ENCODE measurements at places on chromosomes 3 and 15.

DNA sequence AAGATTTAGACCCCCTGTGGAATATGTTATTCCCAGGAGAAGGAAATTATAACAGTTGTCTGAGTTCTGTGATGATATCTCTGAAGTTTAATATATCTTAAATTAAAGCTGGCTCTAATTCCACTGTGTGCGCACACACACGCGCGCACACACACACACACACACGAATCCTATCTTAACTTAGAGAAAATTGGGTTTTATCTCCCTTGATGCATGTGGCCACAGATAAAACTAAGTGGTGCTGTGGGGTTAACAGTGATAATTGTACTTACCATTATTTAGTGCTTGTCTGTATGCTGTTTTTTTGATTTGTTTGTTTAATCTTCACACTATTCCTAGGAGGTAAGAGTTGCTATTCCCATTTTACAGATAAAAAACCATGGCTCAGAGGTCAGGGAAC is 7.4 kb downstream of the EEFSEC start:
- no peak for DNase-seq

GRCh38 chr3:145864336-145864735 is 296.6 kb downstream of the PLOD2 start:
- DNase-seq: no peak

GRCh38 chr3:175940243-175940642 is 1081.1 kb downstream of the NAALADL2 start:
- no peak for DNase-seq

DNA sequence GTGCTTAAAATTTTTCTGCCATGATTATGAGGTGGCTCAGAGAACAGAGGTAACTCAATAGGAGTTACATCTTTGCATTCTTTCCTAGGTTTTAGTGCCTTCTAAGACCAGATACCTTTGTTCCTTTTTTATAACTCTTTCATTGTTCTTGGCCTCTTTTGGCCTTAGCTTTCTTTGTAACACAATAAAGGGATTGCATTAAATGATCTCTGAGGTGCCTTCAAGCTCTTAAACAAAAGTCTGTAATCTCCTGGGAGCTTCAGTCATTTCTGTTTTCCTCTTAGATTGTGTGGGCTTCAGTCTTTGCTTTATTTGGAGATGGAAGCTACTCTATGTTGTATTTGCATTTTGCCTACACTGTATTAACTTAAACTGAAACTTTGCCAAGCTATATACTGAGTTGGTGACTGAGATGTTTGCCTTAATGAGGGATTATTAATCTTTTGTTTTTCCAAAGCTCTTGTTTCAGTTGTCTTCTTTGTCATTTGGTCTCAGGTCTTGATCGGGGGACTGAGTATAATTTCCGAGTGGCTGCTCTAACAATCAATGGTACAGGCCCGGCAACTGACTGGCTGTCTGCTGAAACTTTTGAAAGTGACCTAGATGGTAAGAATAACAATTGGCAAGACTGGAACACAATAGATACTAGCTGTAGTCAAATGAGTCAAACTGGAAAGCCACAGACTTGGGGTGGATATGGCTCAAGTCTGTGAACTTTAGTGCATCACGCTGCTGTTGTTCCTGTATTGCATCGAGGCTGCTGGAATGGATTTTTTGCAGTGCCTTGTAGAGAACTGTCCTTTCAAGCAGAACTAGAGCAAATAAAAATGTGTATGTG is 110.3 kb downstream of the HCN4 start:
- no peak for DNase-seq

- DNase-seq: no peak
Measured at GRCh38 chr3:194617143-194617671, 16.0 kb downstream of the TMEM44 start.

DNA sequence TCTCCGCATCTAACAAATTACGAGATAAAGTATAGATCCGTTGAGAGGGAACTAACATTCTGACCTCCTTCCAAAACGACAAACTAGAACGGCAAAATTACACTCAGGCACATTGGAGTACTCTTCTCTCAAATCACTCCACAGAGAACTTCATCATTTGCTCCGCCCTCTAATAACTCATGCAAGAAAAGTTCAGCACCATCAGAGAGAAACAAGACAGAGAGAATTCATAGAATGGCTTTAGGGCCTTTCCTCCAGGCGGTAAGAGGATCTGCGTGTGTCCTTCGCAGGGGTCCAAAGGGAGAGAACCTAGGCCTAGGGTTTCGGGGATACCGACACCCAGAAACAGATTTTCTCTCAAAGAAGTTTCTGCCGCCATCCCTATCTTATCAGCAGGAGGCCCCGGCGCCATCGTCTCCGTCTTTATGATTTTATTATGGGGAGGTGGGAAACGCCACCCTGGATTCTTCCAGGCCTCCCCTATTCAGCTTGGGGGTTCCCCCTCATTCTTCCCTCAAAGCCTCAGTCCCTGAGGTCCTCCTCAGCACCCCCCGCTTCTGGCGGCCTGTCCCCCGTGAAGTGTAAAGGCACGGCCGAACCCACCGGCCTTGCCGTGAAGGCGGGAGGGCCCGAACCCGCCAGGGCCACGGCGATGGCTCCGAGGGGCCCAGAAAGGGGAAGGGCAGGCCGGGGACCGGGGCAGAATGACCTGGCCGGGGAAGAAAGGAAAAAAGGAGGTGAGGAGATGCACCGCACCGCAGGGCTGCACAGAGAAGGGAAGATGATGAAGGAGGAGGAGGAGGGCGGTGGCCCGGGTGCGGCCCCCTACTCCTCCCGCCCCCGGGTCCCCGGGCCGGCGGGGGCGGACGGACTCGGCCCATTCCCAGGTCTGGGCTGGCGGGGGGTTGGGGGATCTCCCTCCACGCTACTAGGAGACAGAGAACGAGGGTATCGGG is 768 bp downstream of the UBXN7 start:
- DNase-seq: no peak

DNA sequence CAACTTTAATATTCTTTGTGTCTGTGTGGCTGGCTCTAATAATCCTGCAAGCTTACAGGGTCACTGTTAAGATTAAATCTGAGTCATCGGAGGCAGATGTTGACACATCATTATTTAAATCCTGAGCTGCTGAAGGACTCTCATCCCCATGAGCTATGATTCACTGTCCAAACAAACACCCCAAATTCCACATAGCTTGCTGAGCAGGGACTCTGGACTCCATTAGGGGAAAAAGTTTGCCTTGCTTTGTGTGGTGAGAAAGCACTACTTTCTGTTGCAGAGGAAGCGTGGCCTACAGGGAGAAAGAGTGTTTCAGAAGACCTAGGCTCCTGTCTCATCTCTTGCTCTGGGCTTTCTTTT is 213.7 kb downstream of the PDCD6IP start:
- DNase-seq: no peak

GRCh38 chr3:63228087-63228486 is 50.0 kb upstream of the SYNPR start:
- DNase-seq: no peak

DNA sequence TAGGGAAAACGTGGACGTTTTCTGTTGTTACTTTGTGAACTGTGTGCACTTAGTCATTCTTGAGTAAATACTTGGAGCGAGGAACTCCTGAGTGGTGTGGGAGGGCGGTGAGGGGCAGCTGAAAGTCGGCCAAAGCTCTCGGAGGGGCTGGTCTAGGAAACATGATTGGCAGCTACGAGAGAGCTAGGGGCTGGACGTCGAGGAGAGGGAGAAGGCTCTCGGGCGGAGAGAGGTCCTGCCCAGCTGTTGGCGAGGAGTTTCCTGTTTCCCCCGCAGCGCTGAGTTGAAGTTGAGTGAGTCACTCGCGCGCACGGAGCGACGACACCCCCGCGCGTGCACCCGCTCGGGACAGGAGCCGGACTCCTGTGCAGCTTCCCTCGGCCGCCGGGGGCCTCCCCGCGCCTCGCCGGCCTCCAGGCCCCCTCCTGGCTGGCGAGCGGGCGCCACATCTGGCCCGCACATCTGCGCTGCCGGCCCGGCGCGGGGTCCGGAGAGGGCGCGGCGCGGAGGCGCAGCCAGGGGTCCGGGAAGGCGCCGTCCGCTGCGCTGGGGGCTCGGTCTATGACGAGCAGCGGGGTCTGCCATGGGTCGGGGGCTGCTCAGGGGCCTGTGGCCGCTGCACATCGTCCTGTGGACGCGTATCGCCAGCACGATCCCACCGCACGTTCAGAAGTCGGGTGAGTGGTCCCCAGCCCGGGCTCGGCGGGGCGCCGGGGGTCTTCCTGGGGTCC is at the start of gene TGFBR2:
Gene TGFBR2, plus strand, starts transcription at position 301 of the 731 bp plus-strand sequence. Its CDS starts 283 bp downstream, at position 584.
- DNase-seq: peak; percentile 71

DNA sequence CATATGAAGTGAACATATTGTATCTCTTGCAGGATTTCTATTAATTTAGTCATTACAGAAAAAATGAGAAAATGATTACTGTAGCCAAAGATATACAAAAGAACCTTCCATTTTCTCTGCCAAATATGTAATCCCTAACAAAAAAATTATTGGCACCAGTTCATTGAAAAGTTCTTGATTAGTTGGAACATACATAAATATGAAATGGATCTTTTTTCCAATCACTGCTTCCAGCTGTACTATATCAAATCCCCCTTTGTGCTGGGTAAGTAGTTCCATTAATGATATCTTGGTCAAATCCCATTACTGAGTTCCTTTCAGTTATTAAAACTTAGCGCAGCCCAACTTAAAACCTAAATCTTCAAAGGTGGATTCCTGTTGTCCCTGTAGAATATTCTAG is 263.8 kb downstream of the SLC9A9 start:
- no peak for DNase-seq

GRCh38 chr3:154225536-154225935 is 98.8 kb downstream of the DHX36 start:
- DNase-seq: no peak

GRCh38 chr3:149216193-149216869 is 5.3 kb downstream of the CP start:
- DNase-seq: no peak

- DNase-seq: no peak
Measured at GRCh38 chr15:68317281-68318007, 39.9 kb downstream of the FEM1B start.

- DNase-seq: no peak
Measured at GRCh38 chr15:52193321-52193720, 2.1 kb upstream of the GNB5 start.

DNA sequence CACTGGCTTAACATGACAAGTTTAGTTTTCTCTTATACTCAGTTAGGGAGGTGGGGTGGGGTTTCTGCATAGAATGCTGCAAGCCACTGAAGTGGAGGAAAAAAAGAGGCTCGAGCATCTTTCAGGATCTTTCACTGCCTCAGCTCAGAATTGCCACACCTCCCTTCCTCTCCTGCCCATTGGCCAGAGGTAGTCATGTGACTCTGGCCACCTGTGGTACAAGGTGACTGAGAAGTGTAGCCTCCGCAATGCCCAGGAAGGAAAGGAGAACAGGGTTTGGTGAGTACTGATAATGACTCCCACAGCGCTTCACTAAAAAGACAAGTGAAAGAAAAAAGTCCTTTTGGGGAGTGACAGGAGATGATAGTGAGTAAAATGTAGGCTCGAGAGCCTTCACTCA is 124.3 kb upstream of the TRIM42 start:
- no peak for DNase-seq

GRCh38 chr3:171847133-171847532 is 4.0 kb downstream of the TMEM212 start:
- DNase-seq: no peak

- no peak for DNase-seq
Measured at GRCh38 chr3:54393150-54393549, 270.8 kb downstream of the CACNA2D3 start.

- DNase-seq: no peak
Measured at GRCh38 chr3:156160647-156161046, 40.3 kb downstream of the KCNAB1 start.

- DNase-seq: no peak
Measured at GRCh38 chr3:101216710-101217465, 103.5 kb downstream of the IMPG2 start.

GRCh38 chr15:29003191-29003839 is 117.5 kb downstream of the APBA2 start:
- DNase-seq: no peak

GRCh38 chr15:85415783-85416182 is 35.4 kb downstream of the AKAP13 start:
- no peak for DNase-seq

- DNase-seq: no peak
Measured at GRCh38 chr3:122358703-122359032, 24.4 kb downstream of the MIX23 start.

- no peak for DNase-seq
Measured at GRCh38 chr15:72222393-72222792, 8.6 kb downstream of the PKM start.

- no peak for DNase-seq
Measured at GRCh38 chr3:149339931-149340309, 6.5 kb upstream of the TM4SF18 start.

- no peak for DNase-seq
Measured at GRCh38 chr15:96147267-96147666, 183.2 kb upstream of the NR2F2 start.

DNA sequence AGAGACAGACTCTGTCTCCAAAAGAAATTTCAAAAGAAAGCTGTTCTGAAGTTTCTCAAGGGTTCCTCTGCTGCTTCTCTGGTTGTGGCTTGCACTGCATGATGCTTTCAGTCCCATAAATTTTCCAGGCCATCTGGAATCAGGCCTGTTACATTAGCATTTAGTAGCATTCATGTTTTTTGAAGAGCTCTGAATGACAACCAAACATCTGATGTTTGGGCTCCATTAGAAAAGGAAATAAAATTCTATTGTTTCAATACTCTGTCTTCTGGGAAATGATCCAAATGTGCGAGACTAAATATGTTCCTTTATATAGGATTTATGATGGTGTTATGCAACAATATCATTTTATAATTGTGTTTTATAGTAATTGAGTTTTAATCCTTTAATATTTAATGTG is 455.8 kb downstream of the GABRG3 start:
- no peak for DNase-seq

- DNase-seq: no peak
Measured at GRCh38 chr3:32778389-32778788, 39.4 kb upstream of the TRIM71 start.

DNA sequence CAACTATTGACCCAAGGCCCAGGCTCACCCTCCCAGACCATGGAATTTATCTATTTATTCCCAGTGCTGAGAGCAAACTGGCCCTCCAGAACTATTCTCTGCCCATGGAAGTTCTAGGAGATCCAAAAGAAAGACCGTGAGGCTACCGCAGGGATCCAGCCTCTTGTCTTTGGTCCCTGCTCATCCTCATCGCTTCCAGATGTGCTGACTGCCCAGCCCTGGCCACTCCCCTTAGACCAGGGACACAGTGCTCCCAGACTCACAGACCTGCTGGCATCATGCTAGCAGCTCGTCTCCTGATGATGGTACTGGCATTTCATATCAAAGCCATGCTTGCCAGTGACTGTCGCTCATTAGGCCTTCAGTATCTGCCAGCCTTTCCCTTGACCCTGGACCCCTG is 405.7 kb upstream of the PPP2R3A start:
- DNase-seq: no peak

DNA sequence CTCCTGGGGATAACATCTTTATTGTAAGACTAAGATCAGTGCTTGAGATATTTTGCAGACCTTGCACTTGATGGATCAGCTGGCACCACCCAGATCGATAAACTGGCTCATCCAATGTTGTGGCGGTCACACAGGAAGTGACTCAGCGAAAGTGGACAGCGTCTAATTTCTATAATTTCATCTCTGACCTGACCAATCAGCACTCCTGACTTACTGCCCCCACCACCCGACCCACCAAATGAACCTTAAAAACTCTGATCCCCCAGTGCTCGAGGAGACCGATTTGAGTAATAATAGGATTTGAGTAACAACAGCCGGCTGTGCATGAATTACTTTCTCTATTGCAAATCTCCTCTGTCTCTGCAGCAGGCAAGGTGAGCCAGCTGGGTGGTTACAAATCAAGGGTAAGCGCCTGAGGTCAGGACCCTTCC is 62.7 kb upstream of the RNU6-1 start:
- DNase-seq: no peak

GRCh38 chr15:84887938-84888337 is 3.5 kb downstream of the SLC28A1 start:
- no peak for DNase-seq

Measured in stimulated activated CD8-positive, alpha-beta memory T cell treated with anti-CD3 and anti-CD28 coated beads, Interleukin-2, amount 100 ng/mL, for 1 hour (primary cell).